ENCODE measurements at places on chromosomes 12 and 14.

DNA sequence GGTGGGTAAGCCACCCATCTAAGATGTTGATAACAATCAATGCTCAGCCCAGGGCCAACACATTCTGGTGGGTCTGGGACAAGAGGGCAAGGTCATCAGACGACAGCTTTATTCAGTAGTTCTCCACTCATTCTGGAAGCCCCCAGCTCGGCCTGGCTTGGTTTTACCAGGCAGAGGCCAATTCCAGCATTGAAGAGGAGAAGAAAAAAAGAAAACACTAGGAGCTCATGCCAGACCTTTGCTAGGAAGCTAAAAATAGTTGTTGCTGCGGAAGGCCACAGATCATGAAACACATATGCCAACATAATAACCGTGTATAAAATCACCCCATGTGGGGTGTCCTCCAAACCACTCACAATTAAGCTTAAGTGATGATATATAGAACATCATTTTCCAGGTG is 44.4 kb downstream of the CCDC60 start:
- no peaks in the 10 kb centered on the region for H3K27me3 ChIP-seq
- DNase-seq, result no peak
- H3K36me3 ChIP-seq, result no peaks in the 10 kb centered on the region
- H3K4me3 ChIP-seq, result no peak overlapping the region
- H3K4me1 ChIP-seq, result peaks cover 7% of the 10 kb centered on the region
- H3K27ac ChIP-seq, result no peak overlapping the region

GRCh38 chr14:68911594-68912227 is 67.4 kb downstream of the ACTN1 start:
- peak; percentile 84 for DNase-seq
- H3K27ac ChIP-seq, result no peak overlapping the region
- peaks cover 14% of the 10 kb centered on the region for H3K36me3 ChIP-seq
- H3K4me3 ChIP-seq, result no peak overlapping the region
- H3K4me1 ChIP-seq, result peaks cover 9% of the 10 kb centered on the region
- no peaks in the 10 kb centered on the region for H3K27me3 ChIP-seq

DNA sequence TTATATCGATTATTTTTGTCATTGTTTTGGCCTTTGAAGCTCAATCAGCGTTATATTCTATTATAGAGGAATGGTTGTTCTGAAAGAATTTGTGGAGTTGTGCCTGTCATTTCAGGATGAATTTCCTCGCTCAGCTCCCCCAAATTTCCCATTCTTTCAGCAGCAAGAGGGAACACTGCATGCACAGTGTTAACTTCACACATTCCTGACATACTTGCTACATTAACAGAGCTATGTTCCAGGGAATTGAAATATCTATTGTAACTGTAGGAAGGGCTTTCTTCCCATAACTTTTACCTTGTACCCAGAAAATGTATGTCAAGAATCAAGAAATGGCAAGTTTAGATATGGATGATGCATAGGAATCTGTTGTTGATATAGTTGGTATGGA is 379.0 kb downstream of the LRIG3 start:
- H3K36me3 ChIP-seq, result no peaks in the 10 kb centered on the region
- no peak overlapping the region for H3K27ac ChIP-seq
- no peaks in the 10 kb centered on the region for H3K4me1 ChIP-seq
- no peak overlapping the region for H3K4me3 ChIP-seq
- no peak for DNase-seq
- H3K27me3 ChIP-seq, result peaks cover 8% of the 10 kb centered on the region

DNA sequence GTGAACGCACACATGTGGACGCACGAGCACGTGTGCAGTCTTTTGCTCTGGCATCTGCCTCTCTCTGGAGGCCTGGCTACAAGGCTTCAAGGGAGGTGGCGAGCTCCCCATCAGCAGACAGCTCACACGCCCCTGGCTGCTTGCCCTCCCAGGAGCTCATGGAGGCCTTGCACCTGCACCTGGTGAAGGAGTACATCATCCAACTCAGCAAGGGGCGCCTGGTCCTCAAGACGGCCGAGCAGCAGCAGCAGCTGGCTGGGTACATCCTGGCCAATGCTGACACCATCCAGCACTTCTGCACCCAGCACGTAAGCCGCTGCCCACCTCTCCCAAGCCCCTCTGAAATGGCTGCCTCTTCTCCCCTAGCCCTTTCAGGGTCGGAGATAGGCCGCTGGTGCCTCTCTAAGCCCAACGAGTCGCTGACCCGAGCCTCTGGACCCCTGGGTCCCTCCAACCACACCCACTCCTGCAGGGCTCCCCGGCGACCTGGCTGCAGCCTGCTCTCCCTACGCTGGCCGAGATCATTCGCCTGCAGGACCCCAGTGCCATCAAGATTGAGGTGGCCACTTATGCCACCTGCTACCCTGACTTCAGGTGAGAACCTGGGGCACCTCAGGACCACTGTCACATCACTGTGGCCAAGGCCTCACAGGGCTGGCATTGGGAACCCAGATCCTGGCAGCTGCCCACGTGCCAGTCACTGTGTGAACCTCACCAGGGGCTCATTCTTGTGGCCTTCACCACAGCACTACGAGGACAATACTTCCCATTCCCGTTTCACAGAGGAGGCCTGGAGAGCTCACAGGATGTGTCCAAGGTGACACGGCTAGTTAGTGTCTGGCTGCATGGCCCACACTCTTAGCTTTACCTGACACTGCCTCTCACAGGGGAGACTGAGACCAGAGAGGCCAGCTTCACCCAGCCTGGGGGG is 10.2 kb downstream of the TNFAIP2 start:
- peaks cover 13% of the 10 kb centered on the region for H3K27me3 ChIP-seq
- H3K36me3 ChIP-seq, result no peaks in the 10 kb centered on the region
- H3K4me3 ChIP-seq, result no peak overlapping the region

DNA sequence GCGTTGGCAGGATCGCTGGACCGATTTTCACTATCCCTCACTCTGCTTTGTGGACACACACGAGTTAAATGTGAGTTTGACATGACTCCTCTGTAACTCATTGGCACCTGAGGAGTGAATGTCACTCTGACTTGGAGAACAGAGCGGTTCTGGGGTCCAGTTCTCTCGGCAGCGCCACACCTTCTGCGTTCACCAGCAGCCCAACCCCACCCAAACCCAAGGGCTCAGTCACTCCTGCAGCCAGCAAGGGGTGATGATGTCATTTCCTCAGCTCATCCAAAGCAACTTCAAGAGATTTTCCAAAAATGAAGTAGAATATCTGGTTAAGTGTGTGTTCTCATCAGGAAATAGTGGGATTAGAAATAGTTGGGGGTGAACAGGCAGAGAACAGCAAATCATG is 36.3 kb downstream of the ADGRD1 start:
- no peak overlapping the region for H3K27ac ChIP-seq
- no peaks in the 10 kb centered on the region for H3K4me1 ChIP-seq
- H3K4me3 ChIP-seq, result no peak overlapping the region
- DNase-seq, result no peak

DNA sequence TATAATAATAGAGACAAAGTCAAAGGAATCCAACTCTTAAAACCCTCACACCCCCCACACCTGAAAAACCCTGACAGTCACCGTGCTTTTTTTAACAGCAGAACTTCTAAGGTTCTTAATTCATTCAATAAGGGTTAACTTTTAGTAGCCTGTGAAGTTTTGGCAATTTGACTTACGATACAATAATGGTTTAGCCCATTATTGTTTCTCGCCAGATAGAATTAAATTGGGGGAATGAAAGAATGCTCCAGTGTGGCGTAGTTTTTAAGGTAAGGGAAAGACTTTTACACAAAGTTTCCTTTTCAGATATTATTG is 604 bp upstream of the MAGOHB start:
- H3K27me3 ChIP-seq, result peaks cover 14% of the 10 kb centered on the region
- H3K4me1 ChIP-seq, result peaks cover 35% of the 10 kb centered on the region
- DNase-seq, result no peak
- H3K27ac ChIP-seq, result peak overlapping the region; percentile 99

GRCh38 chr14:67357969-67358354 is 1.6 kb downstream of the ATP6V1D start:
- no peaks in the 10 kb centered on the region for H3K27me3 ChIP-seq
- H3K4me3 ChIP-seq, result peak overlapping the region; percentile 97
- peaks cover 45% of the 10 kb centered on the region for H3K4me1 ChIP-seq
- no peak overlapping the region for H3K27ac ChIP-seq
- DNase-seq, result no peak

DNA sequence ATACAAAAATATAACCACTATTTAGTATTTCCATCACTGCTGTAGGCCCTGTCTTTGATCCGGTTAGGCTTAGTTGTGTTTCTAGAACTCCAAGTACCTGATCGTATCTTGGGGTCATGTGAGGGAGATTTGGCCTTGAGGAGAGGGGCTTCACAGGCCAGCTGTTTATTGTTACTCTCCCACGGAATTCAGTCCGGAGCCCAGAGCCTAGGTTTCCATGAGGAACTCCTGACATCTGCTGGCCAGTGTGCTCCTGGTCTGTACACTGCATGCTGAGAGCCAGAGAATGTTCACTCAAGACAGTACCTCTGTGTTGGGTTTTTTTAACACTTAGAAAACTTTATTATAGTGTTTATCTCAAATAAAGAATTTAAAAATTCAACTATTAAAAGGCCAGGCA is 341.0 kb upstream of the TMEM132C start:
- no peak overlapping the region for H3K27ac ChIP-seq
- H3K4me1 ChIP-seq, result no peaks in the 10 kb centered on the region
- no peaks in the 10 kb centered on the region for H3K27me3 ChIP-seq
- DNase-seq, result no peak
- no peak overlapping the region for H3K4me3 ChIP-seq

DNA sequence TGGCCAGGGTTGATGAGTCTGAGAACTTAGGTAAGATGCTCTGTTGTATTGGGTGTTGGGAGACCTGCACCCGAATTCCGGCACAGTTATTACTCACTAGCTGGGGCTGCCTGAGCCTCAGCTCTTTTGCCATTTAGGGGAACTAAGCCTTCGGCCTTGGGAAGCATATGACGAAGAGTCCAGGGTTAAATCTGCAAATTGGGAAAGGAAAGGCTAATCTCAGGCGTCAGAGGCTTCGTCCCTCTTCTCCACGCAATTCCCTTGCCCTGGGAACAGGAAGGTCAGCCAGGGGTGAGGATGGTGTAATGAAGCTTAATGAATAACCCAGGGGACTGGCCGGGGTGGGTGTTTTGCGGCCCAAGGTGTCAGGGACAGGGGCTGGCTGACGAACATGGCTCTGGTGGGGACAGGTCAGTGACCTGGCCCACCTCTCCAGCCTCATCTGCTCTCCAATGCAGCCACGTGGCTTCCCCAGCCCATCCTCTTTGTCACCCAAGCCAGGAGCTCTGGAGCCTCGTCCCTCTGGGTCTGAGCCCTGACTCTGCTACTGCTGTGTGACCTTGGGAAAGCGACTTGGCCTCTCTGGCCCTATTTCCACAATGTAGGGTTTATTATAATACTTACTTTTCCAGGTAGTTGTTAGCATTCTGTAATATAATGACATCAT is 3.8 kb upstream of the SDSL start:
- H3K27me3 ChIP-seq, result peaks cover 21% of the 10 kb centered on the region
- no peak overlapping the region for H3K4me3 ChIP-seq
- no peak overlapping the region for H3K27ac ChIP-seq
- no peak for DNase-seq

GRCh38 chr14:29380826-29381225 is 546.8 kb downstream of the PRKD1 start:
- H3K4me3 ChIP-seq, result no peak overlapping the region
- H3K36me3 ChIP-seq, result no peaks in the 10 kb centered on the region
- H3K27me3 ChIP-seq, result no peaks in the 10 kb centered on the region
- H3K4me1 ChIP-seq, result no peaks in the 10 kb centered on the region
- H3K27ac ChIP-seq, result no peak overlapping the region
- DNase-seq, result no peak

DNA sequence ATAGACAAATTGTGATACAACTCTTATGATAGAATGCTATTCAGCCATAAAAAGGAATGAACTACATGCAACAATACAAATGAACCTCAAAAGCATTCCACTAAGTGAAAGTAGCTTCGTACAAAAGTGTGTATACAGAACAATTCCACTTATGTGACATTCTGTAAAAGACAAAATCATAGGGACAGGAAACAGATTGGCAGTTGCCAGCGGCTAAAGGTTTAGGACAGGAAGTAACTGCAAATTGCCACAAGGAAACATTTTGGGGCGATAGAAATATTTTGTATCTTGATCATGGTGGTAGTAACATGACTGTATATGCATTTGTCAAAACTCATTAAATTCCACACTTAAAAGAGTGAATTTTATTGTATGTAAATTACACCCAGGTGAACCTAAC is 113.4 kb downstream of the CAPZA3 start:
- H3K27me3 ChIP-seq, result no peaks in the 10 kb centered on the region
- H3K4me3 ChIP-seq, result no peak overlapping the region
- no peaks in the 10 kb centered on the region for H3K4me1 ChIP-seq
- no peak overlapping the region for H3K27ac ChIP-seq
- no peaks in the 10 kb centered on the region for H3K36me3 ChIP-seq

DNA sequence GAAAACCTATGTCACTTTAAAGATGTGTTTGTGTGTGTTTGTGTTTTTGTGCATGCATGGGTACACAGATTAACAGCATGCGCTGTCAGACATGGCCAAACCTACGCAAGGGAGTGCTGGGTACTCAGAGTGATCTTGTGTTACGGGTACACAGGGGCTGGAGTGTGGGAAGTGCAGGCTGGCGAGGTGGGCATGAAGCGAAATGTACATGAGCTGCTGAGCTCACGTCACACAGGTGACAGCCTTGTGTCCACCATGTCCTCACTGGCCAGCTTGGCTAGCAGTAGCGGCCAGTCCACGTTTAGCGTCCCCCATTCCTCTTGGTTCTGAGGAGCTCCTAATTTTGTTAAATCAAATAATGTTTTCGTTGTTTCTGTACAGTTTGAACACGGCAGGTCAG is 979.7 kb upstream of the TMEM132C start:
- no peak overlapping the region for H3K27ac ChIP-seq
- no peak for DNase-seq
- peaks cover 2% of the 10 kb centered on the region for H3K27me3 ChIP-seq
- H3K4me3 ChIP-seq, result no peak overlapping the region

DNA sequence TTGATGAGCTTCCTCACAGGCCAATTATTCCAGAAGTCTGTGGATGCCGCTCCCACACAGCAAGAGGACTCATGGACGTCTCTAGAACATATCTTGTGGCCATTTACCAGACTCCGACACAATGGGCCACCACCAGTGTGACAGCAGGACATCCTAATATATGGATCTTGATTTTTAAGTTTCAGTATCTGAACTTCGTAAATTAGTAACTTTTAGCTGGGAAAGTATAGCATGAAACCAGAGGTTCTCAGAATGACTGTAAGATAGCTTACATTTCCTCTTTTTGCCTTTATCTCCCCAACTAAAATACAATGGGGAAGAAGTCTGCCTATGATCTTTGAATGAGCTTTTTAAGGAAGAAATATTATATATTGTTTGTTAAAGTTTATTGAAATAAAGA is 87.0 kb downstream of the DNAI7 start:
- no peak for DNase-seq
- H3K36me3 ChIP-seq, result peaks cover 28% of the 10 kb centered on the region
- no peaks in the 10 kb centered on the region for H3K4me1 ChIP-seq
- no peak overlapping the region for H3K27ac ChIP-seq
- H3K27me3 ChIP-seq, result no peaks in the 10 kb centered on the region
- H3K4me3 ChIP-seq, result no peak overlapping the region

GRCh38 chr12:12323591-12323990 is 26.5 kb downstream of the MANSC1 start:
- no peak overlapping the region for H3K27ac ChIP-seq
- H3K4me1 ChIP-seq, result peaks cover 8% of the 10 kb centered on the region

- H3K36me3 ChIP-seq, result no peaks in the 10 kb centered on the region
- DNase-seq, result no peak
- no peak overlapping the region for H3K4me3 ChIP-seq
- peaks cover 36% of the 10 kb centered on the region for H3K27me3 ChIP-seq
- H3K4me1 ChIP-seq, result peaks cover 19% of the 10 kb centered on the region
Measured at GRCh38 chr12:112117685-112118084, 7.7 kb upstream of the TRAFD1 start.
